Stimulated activated CD8-positive, alpha-beta memory T cell treated with anti-CD3 and anti-CD28 coated beads, Interleukin-12 subunit alpha, Interleukin-12 subunit beta, amount 100 ng/mL, for 1 hour (primary cell): ENCODE measurements at places on chromosomes 1 and 21.

DNA sequence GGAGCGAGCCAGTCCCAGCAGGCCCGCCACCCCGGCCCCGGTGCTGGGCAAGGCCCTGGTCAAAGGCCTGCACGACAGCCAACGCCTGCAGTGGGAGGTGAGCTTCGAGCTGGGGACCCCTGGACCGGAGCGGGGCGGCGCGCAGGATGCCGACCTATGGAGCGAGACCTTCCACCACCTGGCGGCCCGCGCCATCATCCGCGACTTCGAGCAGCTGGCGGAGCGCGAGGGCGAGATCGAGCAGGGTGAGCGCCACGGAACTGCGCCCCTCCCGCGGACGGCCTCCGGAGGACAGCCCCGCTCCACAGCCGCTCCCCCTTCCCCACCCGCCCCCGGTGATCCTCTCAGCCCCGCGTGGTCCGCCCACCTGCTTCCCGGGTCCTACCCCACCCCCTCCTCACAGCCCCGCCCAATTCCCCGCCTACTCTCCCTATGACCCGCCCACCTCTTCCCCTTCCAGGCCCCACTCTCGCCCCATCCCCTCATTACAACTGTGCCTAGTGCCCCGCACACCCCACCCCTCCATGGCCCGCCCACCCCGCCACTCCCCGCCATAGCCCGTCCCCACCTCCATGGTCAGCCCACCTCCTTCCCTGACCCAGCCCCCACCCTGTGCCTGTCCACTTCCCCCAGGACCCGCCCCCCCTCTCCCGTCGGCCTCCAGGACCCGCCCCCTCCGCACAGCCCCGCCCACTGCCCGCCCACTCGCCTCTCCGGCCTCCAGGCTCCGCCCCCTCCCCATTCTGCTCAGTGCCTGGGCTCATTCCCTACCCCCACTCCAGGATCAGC is 52.7 kb downstream of the VWA5B1 start:
- no peak for DNase-seq

GRCh38 chr1:225769687-225770086 is 7.9 kb upstream of the SRP9 start:
- no peak for DNase-seq

- no peak for DNase-seq
These were observed 258.5 kb downstream of the TRABD2B start for GRCh38 chr1:47738560-47739182.

DNA sequence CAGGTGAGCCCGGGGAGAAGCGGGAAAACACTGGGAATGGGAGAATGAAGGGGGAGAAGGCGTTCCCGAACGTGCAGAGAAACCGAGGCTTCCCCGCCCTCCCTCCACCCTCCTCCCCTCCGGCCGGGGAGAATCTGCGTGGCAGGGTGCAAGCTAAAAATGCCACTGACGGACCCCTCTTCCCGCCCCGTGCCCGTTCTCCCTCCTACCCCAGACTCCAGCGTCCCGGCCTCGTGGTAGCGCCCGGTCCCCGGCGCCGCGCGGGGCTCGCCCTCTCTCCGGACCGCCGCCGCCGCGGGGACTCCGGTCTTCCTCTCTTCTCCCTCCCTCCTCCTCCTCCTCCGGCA is 81.6 kb upstream of the AK4 start:
- DNase-seq: no peak

DNA sequence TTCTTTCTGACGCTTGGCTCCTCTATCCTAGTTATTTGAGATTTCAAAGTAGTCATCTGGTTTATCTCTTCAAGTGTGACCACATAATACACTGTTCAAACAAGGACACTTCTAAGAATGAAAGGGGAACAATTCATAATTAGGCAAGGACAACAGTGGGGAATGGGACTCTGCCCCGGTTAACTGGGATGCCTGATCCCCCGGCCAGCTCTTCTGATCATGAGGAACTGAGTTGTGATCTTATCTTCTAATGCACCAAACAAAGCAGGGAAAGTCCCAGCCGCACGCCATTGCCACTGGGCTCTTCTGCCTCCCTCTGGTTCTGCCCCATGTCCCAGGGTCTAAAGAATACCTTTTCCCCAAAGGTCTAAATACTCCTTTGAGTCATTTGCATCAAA is 158.2 kb upstream of the IRF2BP2 start:
- no peak for DNase-seq

GRCh38 chr1:161082996-161083747 is 6.2 kb downstream of the NECTIN4 start:
- no peak for DNase-seq

DNA sequence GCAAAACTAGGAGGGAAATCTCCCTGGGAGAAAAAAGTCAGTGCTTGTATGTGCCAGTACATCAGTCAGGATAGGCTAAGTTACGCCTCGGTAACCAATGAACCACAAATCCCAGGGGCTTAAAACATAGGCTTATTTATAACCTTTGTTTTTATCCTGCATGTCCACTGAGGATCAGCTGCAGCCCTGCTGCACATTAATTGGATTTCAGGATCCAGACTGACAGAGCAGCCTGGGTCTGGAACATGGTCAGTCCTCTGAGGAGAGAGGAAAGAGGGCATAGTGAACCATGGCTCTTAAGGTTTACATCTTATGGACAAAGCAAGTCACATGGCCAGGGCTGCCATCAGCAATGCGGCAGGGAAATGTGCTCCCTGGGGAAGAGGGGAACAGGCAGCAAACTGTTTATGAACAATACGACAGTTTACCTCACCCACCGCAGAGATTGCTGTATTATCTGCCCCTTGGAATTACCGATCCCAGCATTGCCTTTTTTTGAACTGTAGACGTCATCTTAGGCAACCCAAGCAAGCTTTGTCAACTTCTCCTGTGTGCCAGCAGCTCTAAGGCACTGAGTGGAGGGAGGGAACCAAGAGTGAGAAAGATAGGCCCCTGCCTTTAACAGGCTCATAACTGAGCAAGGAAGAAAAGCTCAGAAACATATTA is 9.1 kb upstream of the SPRR4 start:
- DNase-seq: no peak

DNA sequence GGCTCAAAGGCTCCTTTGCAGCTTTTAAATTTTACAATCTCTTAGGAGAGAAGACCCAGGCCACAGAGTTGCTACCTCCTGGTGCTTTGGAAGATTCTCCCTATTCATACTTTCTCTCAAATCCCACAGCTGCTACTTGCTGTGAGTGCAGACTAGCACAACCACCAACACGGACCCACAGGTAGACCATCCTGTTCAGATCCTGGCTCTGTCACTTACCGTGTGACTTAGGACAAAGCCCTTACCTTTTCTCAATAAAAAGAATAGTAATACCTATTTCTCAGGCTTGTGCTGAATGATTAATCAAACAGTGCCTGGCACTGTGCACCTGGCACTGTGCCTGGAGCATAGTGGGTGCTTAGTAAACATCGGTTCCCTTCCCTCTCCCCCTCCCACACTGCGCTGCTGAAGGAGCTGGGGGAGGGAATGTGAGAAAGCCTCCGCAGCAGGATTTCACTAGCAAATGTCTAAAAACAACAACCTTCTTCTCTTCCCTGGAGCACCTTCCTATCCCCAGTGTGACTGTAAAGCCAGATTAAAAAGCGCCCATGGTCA is 81.7 kb downstream of the PGM1 start:
- DNase-seq: no peak

DNA sequence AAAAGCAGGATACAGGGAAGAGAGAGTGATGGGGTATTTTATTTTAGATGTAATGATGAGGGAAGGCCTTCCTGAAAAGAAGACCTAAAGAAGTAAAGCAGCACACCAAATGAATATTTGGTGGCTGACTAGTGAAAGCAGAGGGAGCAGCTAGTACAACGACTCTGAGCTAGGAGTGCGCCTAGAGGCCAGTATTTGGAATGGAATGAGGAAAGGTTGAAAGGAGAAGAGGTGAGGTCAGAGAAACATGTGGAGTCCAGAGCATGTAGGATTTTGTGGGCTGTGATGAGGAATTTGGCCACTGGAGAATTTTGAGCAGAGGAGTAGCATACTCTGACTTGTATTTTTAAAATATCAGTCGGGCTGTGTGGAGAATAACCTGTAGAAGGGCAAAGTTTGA is 11.8 kb upstream of the RPL5 start:
- DNase-seq: no peak

- DNase-seq: no peak
These were observed 32.1 kb downstream of the KDM1A start for GRCh38 chr1:23051290-23051909.

GRCh38 chr1:85605484-85606413 is 25.2 kb downstream of the CCN1 start:
- no peak for DNase-seq

GRCh38 chr1:232629250-232630046 is 485 bp downstream of the SIPA1L2 start:
- no peak for DNase-seq

DNA sequence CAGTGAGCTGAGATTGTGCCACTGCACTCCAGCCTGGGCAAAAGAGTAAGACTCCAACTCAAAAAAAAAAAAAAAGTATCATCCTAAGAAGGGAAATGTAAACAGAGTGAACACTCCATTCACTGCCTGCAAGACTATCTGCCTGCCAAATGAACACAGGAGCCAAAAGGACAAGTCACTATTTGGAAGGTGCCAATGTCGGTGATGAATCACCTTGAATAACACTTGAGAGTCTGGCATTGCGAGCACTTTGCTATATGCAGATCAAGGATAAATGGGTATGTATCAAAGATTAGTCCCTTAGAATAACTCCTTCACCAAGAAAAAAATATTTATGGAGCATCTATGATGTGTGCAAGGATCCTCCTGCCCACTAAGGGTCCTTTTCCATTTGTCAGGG is 6.6 kb downstream of the UBR4 start:
- no peak for DNase-seq

DNA sequence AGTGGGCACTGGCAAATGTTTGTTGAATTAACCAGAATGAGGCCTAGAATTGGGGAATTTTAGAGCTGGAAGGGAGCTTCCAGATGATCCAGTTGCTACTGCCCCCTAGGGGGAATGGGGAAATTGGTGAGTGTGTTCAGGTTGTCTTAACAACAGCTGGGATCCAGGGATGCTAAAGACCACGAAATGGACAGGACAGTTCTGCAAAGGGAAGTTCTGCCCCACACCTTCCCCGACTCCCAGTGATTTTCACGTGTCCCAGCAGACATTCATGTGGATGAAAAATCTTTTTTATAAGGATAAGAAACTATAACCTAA is 33.9 kb downstream of the TRIM62 start:
- no peak for DNase-seq

DNA sequence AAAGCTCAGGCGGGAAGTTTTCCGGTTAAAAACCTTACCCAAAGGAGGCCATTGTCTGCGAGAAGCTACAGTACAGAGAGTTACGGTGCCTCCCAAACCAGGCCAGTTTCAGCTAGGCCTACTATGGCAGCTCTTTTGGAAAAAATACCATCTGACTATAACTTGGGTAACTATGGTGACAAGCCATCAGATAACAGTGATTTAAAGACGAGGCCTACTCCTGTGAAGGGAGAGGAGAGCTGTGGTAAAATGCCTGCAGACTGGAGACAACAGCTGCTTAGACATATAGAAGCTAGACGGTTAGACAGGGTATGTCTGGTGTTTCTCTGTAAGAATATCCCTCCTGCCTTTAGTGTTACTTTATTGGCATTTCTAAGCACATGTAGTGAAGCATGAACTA is 165.9 kb downstream of the LRRC40 start:
- DNase-seq: no peak

DNA sequence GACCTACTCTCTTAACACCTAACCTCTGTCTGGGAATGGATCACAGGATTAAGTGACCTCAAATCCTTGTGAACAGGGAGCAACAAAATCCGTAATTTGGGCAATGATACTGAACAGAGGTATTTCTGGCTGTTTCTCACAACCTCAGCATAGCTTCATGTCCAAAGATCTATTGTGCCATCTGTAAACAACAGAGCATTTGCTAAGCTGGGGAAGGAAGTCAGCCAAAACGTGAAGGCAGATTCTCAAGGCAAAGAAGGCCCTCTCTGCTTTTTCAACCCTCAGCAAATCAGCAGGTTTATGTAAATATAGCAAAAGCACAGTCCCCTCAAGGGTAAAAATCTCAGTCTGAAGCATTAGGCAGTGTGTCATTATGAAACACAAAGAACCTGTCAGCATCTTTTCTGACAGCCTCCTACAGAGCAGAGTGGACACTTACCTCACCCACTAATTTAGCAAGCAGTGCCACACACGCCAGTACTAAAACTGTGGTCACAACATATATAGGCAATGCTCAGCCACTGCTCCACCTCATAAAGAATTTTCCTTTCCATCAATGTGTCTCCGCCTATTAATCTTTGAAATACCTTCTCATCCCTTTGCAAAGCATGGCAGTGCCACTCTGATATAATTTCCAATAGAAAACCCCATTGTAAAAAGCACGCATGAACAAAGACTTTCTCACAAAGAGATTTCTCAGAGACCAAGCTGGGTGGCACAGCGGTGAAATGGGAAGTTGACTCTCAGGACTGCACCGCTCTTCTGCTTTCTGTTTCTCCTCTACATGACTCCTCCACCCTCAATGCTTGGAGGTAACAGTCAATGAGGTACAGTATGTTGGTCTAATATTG is 188.0 kb downstream of the RERE start:
- DNase-seq: no peak
